ENCODE measurements at places on chromosomes 7 and 10. TPM values are rescaled to one million over a fixed set of nuclear protein-coding genes. Genes with fewer than 3 reads are reported as not detected.

DNA sequence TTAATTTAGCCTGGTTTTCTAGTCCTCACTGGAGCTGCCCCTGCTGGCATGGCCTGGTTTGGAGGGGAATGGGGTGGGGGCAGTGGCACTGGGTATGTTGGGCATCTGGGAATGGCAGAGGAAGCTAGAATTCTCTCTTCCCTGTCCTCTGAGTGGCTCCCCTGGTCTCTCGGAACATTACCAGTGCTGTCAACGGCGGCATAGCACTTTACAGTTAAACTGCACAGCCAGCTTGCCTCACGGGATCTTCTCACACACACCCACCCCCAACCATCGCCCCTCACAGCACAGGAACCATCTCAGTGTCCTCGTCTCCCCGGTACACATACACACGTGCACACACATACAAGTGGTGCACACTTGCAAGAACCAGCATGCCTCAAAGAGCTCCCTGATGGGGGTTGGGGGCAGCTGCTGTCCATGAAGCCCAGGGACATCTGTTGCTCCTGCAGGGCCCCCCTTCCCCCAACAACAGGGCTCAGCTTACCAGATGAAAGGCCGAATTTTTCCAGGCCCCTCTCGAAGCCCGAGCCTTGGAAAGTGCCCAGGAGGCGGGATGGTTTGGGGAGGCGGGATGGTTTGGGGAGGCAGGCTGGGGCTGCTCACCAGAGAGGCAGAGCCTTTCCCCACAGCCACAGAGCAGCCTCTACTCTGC lies 41.0 kb downstream of the TSPAN15 start:
- no peak for DNase-seq

Gene SGCE
- 2.2 TPM for total RNA-seq

GRCh38 chr7:131931370-131931769 lies 374.9 kb upstream of the PODXL start:
- DNase-seq = no peak

Gene CLCN1
- not detected for total RNA-seq

DNA sequence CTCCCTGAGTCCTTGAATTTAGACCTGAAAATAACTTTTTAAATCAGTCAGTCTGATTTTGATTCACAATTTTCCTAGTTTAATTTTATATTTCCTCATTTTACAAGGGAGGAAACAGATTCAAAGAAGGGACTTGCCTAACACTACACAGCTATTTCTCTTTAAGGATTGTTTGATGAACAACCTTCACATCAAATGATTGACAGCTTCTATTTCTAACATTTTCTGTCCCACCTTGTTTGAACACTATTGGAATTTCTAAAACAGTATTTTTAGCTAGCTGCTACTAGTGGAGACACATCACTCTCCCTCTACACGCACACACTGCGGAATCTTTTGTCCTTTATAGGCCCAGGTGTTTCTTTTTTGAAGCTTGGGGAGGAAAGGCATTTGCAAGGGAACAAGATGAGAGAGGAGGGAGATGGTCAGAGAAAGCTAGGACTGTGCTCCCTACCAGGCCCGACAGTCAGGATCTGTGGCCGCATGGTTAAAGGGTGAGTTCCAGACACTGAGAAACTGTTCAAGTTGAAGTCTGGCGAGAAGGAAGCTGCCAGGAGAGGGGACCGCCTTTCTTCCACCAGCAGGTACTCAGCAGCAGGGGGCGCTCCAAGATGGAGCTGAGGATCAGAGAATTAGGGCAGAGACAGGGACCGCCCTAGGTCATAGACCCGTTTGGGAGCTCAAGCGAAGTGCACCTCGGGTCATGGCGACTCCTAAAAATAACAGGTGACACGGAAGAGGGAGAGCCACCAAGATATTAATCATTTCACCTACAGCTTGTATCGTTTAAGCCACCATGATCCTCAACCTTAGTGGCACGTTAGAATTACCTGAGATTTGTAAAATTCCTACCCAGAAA lies 49.7 kb downstream of the DNAJC12 start:
- DNase-seq = peak; percentile 63

- no peak for DNase-seq
Measured at GRCh38 chr10:12077580-12078180, 8.9 kb downstream of the DHTKD1 start.

- DNase-seq = no peak
Measured at GRCh38 chr7:69599955-69600709, 1.9 kb downstream of the AUTS2 start.

- DNase-seq = no peak
Measured at GRCh38 chr10:5285186-5285585, 79.6 kb upstream of the UCN3 start.

Gene ACBD7
- total RNA-seq = 0.98 TPM

Gene FBXO24
- 0.21 TPM for total RNA-seq

Gene PWWP2B
- total RNA-seq = 17.9 TPM

DNA sequence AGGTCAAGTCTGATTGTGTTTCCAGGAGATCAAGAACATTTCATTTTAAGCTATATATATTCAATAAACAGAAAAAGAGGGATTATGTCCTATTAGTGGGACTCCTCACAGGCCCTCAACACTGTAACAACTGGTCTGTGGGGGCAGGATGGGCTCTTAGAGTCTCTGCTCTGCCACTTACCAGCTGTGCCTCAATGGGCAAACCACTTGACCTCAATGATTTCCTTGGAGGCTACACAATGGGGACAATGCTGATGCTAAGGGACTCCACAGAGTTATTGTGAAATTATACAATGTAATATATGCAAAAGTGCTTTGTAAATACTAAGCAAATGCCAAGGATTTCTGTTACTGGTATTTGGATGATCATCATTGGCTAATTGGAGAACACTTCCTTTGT lies 33.2 kb upstream of the MXI1 start:
- no peak for DNase-seq

DNA sequence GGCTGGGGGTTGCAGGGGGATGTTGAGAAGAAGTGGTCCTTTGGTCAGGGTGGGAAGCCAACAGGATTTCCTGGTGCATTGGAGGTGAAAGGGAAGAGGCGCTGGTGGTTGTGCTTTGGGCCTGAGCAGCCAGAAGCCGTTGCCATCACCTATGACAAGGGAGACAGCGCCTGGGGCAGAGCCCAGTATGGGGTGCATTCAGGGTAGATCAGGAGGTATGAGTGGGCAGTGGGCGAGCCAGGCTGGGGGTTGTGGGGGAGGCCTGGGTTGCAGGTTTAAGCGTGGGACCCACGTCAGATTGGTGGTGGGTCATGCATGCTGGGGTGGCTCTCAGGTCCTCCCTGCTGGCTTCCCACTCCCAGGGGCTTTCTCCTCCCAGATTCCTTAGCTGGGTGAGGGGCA lies 6.3 kb upstream of the PILRB start:
- DNase-seq = no peak

Gene SHOC2
- total RNA-seq = 76.5 TPM

Gene SUN3
- total RNA-seq = not detected

- DNase-seq = no peak
Measured at GRCh38 chr10:96616961-96617360, 30.1 kb upstream of the TM9SF3 start.

GRCh38 chr7:125484755-125485154 lies 555.1 kb upstream of the POT1 start:
- DNase-seq = no peak

- no peak for DNase-seq
Measured at GRCh38 chr10:44279426-44280126, 105.3 kb downstream of the CXCL12 start.

DNA sequence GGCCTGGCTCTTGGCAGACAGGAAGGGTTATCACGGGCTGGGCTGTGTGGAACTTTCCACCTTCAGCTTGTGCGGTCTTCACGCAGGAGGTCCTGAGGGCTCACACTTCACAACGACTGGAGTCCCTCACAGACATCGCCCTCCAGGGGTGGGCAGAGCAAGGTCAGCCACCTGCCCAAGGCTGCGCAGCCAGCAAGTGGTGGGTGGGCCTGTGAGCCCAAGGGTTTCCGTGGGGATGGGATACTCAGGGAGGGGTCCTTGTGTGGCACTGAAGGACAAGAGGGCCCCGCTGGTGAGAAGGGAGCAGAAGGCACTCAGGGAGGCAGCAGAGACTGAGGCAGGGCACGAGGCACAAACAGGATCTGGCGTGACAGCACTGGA lies 22.0 kb downstream of the PDIA4 start:
- peak; percentile 40 for DNase-seq

Gene PIP
- total RNA-seq = not detected

DNA sequence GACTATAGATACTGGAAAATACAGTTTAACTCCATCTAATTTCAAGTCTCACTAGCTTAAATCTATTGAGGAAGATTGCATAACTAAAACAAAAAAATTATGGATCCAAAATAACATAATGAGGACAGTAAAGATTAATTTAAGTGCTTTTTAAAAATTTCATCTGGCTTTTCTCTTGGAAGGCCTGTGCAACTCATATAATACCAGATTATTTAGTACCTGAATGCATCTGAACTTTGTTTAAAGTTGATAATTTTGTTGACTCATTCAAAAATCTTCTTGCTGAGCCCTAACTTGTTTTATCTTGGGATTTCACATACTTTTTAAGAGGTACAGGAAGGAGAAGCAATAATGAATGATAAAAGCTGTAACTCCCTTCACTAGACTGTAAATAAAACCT lies 146.5 kb downstream of the CSTF2T start:
- DNase-seq = no peak

- DNase-seq = no peak
Measured at GRCh38 chr10:87771871-87772500, 46.0 kb downstream of the ATAD1 start.

Gene NOS3
- total RNA-seq = 1.2 TPM

GRCh38 chr10:122995936-122996335 lies 12.7 kb downstream of the IKZF5 start:
- no peak for DNase-seq

Gene SLC13A4
- total RNA-seq = not detected

DNA sequence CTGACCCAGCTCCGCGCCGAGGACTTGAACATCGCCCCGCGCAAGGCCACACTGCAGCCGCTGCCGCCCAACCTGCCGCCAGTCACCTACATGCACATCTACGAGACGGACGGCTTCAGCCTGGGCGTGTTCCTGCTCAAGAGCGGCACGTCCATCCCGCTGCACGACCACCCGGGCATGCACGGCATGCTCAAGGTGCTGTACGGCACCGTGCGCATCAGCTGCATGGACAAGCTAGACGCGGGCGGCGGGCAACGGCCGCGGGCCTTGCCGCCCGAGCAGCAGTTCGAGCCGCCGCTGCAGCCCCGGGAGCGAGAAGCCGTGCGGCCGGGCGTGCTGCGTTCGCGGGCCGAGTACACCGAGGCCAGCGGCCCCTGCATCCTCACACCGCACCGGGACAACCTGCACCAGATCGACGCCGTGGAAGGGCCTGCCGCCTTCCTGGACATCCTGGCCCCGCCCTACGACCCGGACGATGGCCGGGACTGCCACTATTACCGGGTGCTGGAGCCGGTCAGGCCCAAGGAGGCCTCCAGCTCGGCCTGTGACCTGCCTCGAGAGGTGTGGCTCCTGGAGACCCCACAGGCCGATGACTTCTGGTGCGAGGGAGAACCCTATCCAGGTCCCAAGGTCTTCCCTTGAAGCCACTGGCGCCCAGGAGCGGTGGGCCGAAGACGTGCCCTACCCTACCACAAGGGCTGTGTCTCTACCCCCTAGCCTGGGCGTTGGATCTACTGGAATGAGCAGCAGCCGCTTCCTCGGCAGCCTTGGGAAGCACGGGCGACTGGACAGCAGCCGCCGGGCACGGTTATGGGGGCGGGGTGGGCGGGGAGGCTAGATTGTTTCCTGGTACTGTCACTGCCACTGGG lies 945 bp downstream of the ADO start:
- DNase-seq = peak; percentile 59

All from natural killer cell treated with Interleukin-12 subunit alpha and Interleukin-12 subunit beta and Interleukin-15 and Interleukin-18, amount 100 ng/mL, for 72 hours (primary cell).